ENCODE measurements at places on chromosomes 5 and 9. TPM values are rescaled to one million over a fixed set of nuclear protein-coding genes. Genes with fewer than 3 reads are reported as not detected.

- no peaks in the 10 kb centered on the region for H3K36me3 ChIP-seq
- peaks cover 39% of the 10 kb centered on the region for H3K27me3 ChIP-seq
- H3K27ac ChIP-seq: no peak overlapping the region
- no peaks in the 10 kb centered on the region for H3K4me1 ChIP-seq
Observed at GRCh38 chr5:154165886-154166285, 24.6 kb upstream of the GALNT10 start.

DNA sequence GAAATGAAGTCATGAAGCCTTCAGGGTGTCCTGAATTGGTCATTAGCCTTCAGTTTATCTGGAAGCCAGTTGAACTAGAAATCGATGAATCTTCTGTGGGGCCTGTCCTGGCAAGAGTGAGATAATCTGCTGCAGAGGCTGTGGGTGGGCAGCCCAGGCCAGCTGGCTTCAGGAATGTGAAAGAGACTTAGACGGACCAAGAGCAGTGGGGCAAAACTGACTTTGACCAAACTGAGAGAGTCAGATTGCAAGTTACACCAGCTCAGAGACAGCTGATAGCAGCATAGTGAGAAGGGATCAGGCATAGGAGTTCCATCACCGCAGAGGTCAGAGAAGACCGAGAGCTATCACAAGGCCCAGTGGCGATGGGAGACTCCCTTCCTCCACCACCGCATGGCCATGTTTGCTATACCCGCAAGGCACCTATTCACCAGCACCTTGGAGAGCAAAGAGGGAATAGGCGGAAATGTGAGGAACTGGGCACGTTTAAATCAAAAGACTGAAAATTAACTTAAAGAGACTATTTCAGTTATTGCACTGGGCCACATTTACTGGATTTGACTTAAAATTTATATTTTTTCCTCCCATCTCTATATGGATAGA, 50.0 kb upstream of the GLIS3 start:
- no peak overlapping the region for H3K4me3 ChIP-seq
- H3K4me1 ChIP-seq: no peaks in the 10 kb centered on the region
- no peaks in the 10 kb centered on the region for H3K36me3 ChIP-seq
- peaks cover 2% of the 10 kb centered on the region for H3K27me3 ChIP-seq
- no peak for DNase-seq

- DNase-seq: no peak
- H3K36me3 ChIP-seq: no peaks in the 10 kb centered on the region
- H3K27me3 ChIP-seq: peaks cover 25% of the 10 kb centered on the region
- peaks cover 4% of the 10 kb centered on the region for H3K4me1 ChIP-seq
- no peak overlapping the region for H3K27ac ChIP-seq
Observed at GRCh38 chr5:134097211-134097749, 17.2 kb upstream of the TCF7 start.

GRCh38 chr5:180785121-180785781, 17.4 kb downstream of the MGAT1 start:
- peak overlapping the region; percentile 96 for H3K27ac ChIP-seq
- DNase-seq: peak; percentile 87
- no peaks in the 10 kb centered on the region for H3K27me3 ChIP-seq
- H3K4me1 ChIP-seq: peaks cover 30% of the 10 kb centered on the region
- H3K36me3 ChIP-seq: peaks cover 11% of the 10 kb centered on the region

DNA sequence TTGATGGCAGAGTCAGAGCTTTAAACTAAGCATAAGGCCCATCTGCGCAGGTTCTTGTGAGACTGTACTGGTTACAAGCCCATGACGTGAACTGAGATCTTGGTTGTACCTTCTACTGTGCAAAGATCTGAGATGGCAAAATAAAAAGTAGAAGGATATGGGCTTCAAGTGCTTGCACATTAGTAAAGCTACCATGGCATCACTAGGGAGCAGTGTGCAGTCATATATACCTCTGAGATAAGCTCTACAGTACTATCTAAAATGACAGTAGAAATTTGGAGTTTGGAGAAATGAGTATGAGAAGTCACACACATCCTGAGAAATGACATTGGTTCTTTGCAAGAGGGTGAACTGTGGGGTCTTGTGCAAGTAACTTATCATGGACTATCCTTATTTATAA, 408.2 kb upstream of the PRR16 start:
- no peaks in the 10 kb centered on the region for H3K36me3 ChIP-seq
- H3K27me3 ChIP-seq: no peaks in the 10 kb centered on the region
- H3K4me3 ChIP-seq: no peak overlapping the region
- H3K27ac ChIP-seq: no peak overlapping the region

DNA sequence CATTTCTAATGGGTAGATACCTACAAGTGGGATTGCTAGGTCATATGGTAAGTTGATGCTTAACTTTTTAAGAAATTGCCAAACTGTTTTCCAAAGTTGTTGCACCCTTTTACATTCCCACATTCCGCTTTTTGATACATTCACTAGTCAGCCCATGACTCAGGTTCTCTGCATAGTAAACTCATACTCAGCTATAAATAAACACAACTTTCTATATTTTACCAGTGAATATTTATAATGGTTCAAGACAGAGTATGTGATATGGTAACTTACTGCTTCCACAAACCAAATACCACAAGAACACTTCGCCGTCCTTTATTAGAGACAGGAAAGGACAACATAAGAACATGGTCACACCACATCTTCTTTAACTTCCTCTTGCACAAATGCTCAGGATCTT, 54.0 kb downstream of the PLPP1 start:
- H3K36me3 ChIP-seq: no peaks in the 10 kb centered on the region
- H3K27me3 ChIP-seq: no peaks in the 10 kb centered on the region
- peak; percentile 79 for DNase-seq
- H3K4me3 ChIP-seq: no peak overlapping the region
- H3K4me1 ChIP-seq: peaks cover 6% of the 10 kb centered on the region

- peak overlapping the region; percentile 38 for H3K27ac ChIP-seq
- DNase-seq: peak; percentile 60
- no peak overlapping the region for H3K4me3 ChIP-seq
- peaks cover 5% of the 10 kb centered on the region for H3K4me1 ChIP-seq
- peaks cover 3% of the 10 kb centered on the region for H3K27me3 ChIP-seq
Observed at GRCh38 chr5:139246394-139246793, 47.1 kb upstream of the MATR3 start.

Gene MAPKAP1
- 122 TPM for total RNA-seq

Gene CNTNAP3B
- 2.2 TPM for total RNA-seq

Gene PLEKHG4B
- total RNA-seq: 1.1 TPM

Gene PCDHGB2
- total RNA-seq: 2.8 TPM

Gene CER1
- not detected for total RNA-seq

Gene FCN2
- not detected for total RNA-seq

Data from IMR-90 (cell line).